ENCODE measurements at places on chromosomes 4 and X. TPM values are rescaled to one million over a fixed set of nuclear protein-coding genes. Genes with fewer than 3 reads are reported as not detected.

DNA sequence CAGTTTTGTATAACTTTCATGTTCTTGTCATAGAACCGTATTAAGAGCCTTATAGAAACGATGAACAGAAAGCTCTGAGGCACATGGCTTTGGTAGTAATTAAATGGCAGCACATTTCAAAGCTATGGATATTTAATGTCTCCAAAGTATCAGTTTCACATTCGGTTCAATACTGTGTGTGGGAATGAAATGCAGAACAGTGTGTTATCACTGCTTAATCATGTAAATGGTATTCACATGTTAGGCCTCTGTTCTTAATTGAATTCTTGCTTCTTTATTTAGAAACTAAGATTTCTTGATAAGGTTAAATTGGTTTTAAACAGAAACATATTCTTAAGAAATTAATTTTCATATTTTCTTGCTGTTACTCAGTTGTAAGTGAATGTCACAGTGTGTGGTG is 701.0 kb upstream of the PITX2 start:
- DNase-seq: no peak

GRCh38 chr4:86557526-86557925 is 36.6 kb upstream of the PTPN13 start:
- DNase-seq: no peak

DNA sequence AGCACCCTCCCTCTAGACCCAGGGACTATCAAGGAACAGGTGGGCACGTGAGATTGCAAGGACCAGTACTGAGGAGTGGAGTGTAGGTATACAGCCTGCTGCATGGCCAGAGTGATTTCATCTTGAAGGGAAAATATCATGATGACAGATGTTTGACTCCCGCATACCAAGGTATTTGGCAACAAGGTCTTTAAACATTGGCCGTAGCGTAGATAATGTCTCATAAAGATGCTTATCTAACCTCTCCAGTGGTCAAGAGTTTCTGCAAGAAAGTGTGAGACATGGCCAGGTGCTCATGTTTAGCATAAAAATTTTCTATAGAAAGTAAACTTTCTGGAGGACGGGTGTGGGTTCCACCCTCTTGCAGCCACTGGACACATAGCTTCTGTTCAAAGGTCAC is 18.7 kb upstream of the ZNF630 start:
- DNase-seq: no peak

DNA sequence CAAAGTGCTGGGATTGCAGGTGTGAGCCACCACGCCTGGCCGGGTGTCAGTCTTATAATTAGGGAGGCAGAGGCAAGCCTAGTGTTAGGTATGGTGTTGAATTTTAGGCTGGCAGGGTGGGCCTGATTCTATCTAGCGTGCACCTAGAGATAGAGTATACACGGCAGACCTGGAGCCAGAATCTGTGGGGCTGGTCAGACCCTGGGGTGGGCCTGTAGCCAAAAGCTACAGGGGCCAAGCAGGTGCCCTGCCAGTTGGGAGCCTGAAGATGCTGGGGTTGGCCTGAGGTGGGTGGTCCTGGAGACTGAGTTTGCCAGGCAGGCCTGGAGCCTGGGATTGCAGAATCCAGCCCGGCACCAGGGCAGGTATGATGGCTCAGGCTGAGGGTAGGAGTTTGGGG is 1580.3 kb downstream of the ARAP2 start:
- DNase-seq: no peak

DNA sequence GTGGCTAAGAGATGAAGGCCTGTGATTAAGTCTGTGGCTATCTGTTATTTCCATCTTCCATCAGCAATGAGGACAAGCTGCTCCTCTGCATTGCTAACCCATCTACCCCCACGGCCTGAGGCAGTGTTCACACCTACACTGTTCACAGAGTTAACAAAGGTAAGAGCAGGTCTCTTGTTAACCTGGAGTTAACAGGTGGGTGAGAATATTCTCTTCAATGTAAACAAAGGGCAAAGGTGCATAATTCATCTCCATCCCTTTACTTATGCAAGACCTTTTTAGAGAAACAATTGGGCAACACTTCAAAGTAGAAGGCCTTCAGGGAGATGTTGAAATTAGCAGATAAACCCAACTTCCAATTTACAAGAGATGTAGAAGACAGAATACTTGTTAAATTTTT is 2.8 kb downstream of the SLC35A2 start:
- no peak for DNase-seq

GRCh38 chr4:80713409-80713808 is 317.1 kb upstream of the BMP3 start:
- no peak for DNase-seq

- DNase-seq: no peak
Observed at GRCh38 chr4:54063229-54063628, 1.2 kb downstream of the CHIC2 start.

DNA sequence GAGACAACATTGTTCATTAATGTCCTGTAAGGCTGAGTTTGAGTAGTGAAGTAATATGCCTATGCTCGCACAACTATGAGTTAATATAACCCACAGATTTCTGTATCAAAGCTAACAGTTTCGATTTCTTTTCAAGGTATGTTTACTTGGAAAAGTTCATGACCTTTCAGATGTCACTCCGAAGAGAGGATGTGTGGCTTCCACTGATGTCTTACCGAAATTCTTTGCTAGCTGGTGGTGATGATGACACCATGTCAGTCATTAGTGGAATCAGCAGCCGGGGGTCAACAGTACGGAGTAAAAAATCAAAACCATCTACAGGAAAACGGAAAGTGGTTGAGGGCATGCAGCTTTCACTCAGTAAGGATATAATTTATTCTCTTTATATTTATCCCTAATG is 124.9 kb downstream of the STAG2 start:
- no peak for DNase-seq

- DNase-seq: no peak
Observed at GRCh38 chr4:21722157-21722839, 226.3 kb downstream of the KCNIP4 start.

DNA sequence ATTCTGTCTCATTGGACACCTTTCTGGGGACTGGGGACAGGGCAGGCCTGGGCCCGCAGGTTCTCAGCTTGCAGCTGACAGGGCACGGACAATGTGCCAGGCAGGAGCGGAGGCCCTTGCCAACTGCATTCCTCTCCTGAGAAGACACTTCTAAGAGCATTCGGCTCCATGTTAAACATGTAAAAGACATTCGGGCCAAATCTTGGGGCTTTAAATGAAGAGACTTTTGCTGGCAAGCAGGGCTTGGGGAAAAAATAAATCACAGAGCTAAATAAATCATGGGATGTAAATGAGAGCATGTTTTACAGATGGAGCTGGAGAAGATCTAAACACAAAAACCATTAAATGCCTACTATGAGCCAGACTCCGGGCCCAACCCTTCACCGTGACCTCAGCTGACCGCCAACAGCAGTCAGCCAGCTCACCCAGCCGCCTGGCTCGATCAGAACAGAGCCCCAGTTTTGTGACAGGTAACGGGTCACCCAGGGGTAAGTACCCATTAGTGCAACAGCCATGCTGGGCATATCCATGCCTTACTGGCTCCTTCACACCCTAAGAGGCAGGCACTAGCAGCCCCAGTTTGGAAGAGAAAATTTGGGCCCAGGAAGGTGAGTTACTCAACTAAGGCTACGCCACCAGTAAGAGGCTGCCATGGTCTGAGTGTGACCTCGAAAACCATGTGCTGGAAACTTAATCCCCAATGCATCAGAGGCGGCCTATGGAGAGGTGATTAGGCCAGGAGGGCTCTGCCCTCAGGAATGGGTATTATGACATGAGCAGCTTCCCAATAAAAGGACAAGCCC is 14.7 kb downstream of the WDR1 start:
- no peak for DNase-seq

DNA sequence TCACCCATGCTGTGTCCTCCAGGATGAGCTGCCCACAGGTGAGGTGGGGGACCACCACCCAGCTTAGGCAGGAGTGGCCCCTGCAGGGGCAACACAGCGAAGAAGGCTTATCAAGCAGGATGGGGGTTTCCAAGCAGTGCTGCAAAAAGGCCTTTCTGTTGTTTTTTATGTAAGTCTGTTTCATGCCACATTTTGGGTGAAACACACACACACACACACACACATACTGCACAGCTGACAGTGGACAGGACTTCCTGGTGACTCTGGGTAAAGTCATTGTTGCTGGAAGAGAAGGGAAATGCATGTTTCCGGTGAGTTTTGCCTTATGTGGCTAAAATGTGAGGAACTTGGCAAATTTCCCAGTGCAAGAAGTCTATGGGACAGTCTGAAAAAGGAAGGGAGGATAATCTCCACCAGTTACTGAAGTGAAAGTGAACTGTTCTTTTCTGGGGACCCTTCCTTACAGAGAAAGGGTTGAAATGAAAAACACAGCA is 119.2 kb downstream of the IRF2 start:
- no peak for DNase-seq

GRCh38 chr4:152309418-152309817 is 226.5 kb downstream of the FBXW7 start:
- no peak for DNase-seq

DNA sequence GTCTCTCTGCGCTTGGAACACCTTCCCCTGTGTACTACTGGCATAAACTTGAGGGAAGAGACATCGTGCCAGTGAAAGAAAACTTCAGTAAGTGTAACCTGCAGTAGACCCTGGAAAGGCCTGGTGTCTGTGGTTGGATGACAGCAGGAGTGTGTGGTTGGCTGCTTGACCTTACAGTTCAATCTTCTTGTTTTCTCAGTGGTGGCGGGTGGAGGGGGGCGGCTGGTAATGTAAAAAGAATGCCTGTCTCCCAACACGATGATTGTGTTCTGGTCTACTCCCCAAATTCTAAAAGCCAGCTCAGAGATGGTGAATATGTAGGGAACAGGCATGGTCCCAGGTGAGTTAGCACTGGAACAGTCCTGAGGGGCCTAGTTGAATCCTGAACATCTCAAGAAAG is 18.6 kb downstream of the PSMD10 start:
- DNase-seq: no peak

- DNase-seq: no peak
Observed at GRCh38 chr4:186554539-186554913, 841 bp downstream of the MTNR1A start.

Gene GAGE13
- total RNA-seq: not detected

Gene SCML2
- 1.4 TPM for total RNA-seq

Gene CNKSR2
- 16.8 TPM for total RNA-seq

Gene SPATA18
- 10.8 TPM for total RNA-seq

Gene SPANXA1
- not detected for total RNA-seq

All from sciatic nerve (tissue), 2 donors.